ENCODE measurements at places on chromosomes 16 and 17. TPM values are rescaled to one million over a fixed set of nuclear protein-coding genes. Genes with fewer than 3 reads are reported as not detected.
A peak's percentile ranks its signal among the peaks of the same experiment; 100 is the strongest.

IRX5 gene
- total RNA-seq, result not detected

KRTAP9-8 gene
- not detected for total RNA-seq

NRN1L gene
- 2.5 TPM for total RNA-seq

CCDC40 gene
- total RNA-seq, result 3.4 TPM

TBX4 gene
- not detected for total RNA-seq

HBQ1 gene
- not detected for total RNA-seq

NXPH3 gene
- not detected for total RNA-seq

PPP1R1B gene
- total RNA-seq, result 0.42 TPM

- H3K36me3 ChIP-seq, result peaks cover 2% of the 10 kb centered on the region
- no peaks in the 10 kb centered on the region for H3K4me1 ChIP-seq
- no peak overlapping the region for H3K4me3 ChIP-seq
- DNase-seq, result no peak
- no peak overlapping the region for H3K27ac ChIP-seq
These were observed 30.2 kb upstream of the CPPED1 start for GRCh38 chr16:12833926-12834325.

- DNase-seq, result peak; percentile 62
- peak overlapping the region; percentile 89 for H3K4me3 ChIP-seq
- H3K27me3 ChIP-seq, result no peaks in the 10 kb centered on the region
- no peaks in the 10 kb centered on the region for H3K36me3 ChIP-seq
These were observed 3.7 kb downstream of the SLC52A1 start for GRCh38 chr17:5031365-5032082.

DNA sequence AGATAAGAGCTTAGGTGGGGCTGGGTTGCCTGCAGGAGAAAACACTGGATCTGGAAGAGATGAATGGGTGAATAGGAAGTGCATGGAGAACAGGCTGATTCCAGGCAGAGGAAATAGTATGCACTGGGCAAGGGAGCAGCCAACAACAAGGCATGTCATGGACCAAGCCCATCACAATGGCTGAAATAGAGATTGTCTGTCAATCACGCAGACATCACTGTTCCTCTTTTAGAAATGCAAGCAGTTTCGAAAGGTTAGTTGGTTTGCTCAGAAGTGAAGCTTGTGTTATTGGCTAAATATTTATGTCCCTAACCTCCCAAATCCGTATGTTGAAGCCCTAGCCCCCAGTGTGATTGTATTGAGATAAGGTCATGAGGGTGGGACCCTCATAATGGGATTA is 621.7 kb upstream of the CDH11 start:
- H3K36me3 ChIP-seq, result no peaks in the 10 kb centered on the region
- H3K4me3 ChIP-seq, result no peak overlapping the region
- no peaks in the 10 kb centered on the region for H3K4me1 ChIP-seq
- no peak for DNase-seq
- no peak overlapping the region for H3K27ac ChIP-seq

- DNase-seq, result no peak
- H3K4me1 ChIP-seq, result no peaks in the 10 kb centered on the region
- peaks cover 4% of the 10 kb centered on the region for H3K36me3 ChIP-seq
- no peaks in the 10 kb centered on the region for H3K27me3 ChIP-seq
- no peak overlapping the region for H3K27ac ChIP-seq
These were observed 85.9 kb upstream of the SMURF2 start for GRCh38 chr17:64747938-64748540.

- H3K4me1 ChIP-seq, result peaks cover 8% of the 10 kb centered on the region
- H3K27ac ChIP-seq, result peak overlapping the region; percentile 56
- H3K27me3 ChIP-seq, result no peaks in the 10 kb centered on the region
- peaks cover 7% of the 10 kb centered on the region for H3K36me3 ChIP-seq
- H3K4me3 ChIP-seq, result no peak overlapping the region
These were observed 42.1 kb downstream of the CHCT1 start for GRCh38 chr17:60464343-60464742.

DNA sequence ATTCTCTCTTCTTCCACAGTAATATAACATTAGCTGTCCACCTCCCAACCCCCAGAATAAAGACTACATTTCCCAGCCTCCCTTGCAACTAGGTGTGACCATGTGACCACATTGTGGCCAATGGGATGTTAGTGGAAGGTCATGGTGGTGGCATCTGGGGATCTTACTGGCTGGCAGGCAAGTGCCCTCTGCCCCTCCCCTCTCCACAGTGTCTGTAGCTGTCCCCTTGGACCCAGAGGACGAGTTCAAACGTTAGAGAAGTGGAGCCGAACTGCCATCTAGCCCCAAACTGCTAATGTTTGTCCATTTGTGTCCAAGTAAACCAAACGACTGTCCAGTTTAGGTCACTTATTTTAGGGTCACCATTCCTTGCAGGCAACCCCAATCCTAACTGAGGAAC is 26.6 kb upstream of the KCNG4 start:
- no peak overlapping the region for H3K4me3 ChIP-seq
- H3K27ac ChIP-seq, result no peak overlapping the region
- peaks cover 27% of the 10 kb centered on the region for H3K27me3 ChIP-seq

DNA sequence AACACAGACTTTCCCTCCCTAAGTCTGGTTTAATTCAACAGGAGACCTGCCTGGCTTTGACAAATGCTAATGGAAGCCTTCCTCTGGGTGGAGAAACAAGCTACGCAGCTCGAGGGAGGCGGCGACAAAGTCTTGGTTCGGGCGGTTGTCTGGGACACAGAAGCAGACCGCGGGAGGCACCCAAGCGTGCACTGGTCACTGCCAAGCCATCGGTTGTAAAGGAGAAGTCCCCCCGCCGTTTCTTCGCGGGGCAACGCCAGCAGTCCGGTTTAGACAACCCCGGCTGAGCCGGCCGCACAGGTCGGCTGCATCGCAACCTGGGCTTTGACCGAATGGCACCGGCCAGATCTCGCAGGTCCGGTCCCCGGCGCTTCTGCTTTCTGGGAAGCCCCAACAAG is 586 bp downstream of the GLYR1 start:
- no peaks in the 10 kb centered on the region for H3K27me3 ChIP-seq
- H3K27ac ChIP-seq, result peak overlapping the region; percentile 73

DNA sequence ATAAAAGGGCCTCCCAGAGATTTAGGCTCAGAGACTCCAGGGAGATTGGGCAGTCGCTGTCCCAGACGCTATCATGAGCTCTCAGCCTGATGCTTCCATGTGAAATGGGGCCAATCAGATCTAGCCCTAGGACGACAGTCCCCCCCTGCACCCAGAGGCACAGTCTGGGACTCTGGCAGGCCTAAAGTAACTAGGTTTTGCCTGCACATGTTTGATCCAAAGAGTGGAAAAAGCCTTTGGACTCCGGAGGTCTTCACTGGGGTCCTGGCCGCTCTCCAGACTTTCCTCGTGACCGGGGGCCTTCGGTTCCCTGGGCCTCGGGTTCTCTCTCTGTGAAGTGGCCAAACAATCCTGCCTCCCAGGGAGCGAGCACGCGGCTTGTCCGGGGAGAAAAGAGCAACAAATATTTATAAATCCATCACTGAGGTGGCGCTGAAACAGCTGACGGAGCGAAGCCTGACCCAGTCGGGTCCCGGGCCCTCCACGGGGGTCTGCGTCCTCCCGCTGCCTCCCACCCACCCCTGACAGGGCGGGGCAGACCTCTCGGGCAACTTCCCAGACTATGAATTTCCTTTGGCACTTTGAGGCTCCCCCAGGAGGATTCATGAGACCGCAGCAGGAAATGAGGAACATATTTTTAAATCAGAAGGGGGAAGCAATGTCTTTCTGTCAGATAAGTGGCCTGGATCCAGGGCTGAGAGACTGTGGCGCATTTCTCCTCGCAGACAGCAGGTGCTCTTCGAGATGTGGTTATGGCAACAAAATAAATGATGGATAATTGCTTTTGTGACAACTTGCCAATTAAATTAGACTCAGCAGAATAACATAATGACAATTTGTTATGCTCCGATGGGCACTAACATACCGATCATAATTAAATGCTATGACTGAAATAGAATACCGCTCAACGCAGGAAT is 38.9 kb downstream of the MRPS23 start:
- no peak overlapping the region for H3K27ac ChIP-seq
- no peak overlapping the region for H3K4me3 ChIP-seq
- DNase-seq, result no peak
- H3K27me3 ChIP-seq, result peaks cover 61% of the 10 kb centered on the region

DNA sequence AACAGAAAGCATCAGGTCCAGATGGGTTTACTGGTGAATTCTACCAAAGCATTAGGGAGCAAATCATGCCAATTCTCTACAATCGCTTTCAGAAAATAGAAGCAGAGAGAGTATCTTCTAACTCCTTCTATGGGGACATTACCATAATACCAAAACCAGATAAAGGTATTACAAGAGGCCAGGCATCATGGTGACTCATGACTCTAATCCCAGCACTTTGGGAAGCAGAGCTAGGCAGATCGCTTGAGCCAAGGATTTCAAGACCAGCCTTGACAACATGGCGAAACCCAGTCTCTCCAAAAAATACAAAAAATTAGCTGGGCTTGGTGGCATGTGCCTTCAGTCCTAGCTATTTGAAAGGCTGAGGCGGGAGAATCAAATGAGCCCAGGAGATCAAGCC is 23.0 kb downstream of the HBQ1 start:
- no peak for DNase-seq
- peaks cover 2% of the 10 kb centered on the region for H3K4me1 ChIP-seq
- no peaks in the 10 kb centered on the region for H3K36me3 ChIP-seq
- no peak overlapping the region for H3K4me3 ChIP-seq
- no peaks in the 10 kb centered on the region for H3K27me3 ChIP-seq

DNA sequence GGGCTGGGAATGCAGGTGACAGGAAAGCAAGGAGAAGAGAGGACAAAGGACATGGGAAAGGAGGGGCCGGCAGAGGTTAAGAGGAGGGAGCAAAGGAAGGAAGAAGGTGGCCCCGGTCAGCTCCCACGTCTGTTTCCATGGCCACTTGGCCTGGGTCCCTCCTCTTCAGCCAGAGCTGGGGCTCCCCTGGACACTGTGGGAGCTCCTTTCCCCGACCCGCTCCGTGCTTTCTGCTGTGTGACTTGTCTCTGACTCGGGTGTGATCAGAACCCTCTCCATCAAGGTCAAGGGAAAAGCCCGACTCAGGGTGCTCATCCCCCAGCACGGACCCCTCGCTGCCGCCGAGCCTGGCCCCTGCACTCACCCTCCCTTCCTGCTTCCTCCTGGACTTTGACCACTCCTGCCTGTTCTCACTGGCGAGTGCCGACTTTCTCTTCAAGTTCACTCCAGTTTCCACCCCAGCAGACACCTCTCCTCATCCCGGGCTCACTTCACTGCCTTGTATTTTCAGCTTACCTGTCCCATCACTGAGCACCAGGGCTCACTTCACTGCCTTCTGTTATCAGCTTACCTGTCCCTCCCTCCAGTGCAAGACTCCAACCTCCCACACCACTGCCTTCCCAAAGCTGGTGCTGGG is 61.2 kb downstream of the MEAK7 start:
- H3K4me3 ChIP-seq, result no peak overlapping the region
- DNase-seq, result no peak
- H3K4me1 ChIP-seq, result no peaks in the 10 kb centered on the region
- peaks cover 47% of the 10 kb centered on the region for H3K27me3 ChIP-seq
- no peak overlapping the region for H3K27ac ChIP-seq

- peaks cover 10% of the 10 kb centered on the region for H3K4me1 ChIP-seq
- H3K4me3 ChIP-seq, result no peak overlapping the region
- H3K36me3 ChIP-seq, result peaks cover 2% of the 10 kb centered on the region
- no peak overlapping the region for H3K27ac ChIP-seq
- no peak for DNase-seq
These were observed 28.2 kb downstream of the ANKFY1 start for GRCh38 chr17:4235372-4236279.

DNA sequence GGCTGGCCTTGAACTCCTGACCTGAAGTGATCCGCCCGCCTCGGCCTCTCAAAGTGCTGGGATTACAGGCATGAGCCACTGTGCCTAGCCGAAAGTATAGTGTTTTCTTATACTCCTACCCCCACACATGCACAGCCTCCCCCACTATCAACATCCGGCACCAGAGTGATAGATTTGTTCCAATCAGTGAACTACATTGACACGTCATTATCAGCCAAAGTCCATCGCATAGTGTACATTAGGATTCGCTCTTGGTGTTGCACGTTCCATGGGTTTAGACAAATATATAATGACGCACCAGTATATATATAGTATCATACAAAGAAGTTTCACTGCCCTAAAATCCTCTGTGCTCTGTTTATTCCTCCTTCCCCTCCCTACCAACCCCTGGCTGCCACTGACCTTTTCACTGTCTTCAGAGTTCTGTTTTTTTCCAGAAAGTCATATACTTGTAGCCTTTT is 11.9 kb upstream of the TM4SF5 start:
- H3K4me3 ChIP-seq, result no peak overlapping the region
- no peaks in the 10 kb centered on the region for H3K4me1 ChIP-seq
- H3K27me3 ChIP-seq, result peaks cover 21% of the 10 kb centered on the region
- H3K36me3 ChIP-seq, result peaks cover 2% of the 10 kb centered on the region
- no peak for DNase-seq
- H3K27ac ChIP-seq, result no peak overlapping the region

- DNase-seq, result no peak
- no peak overlapping the region for H3K4me3 ChIP-seq
- peaks cover 13% of the 10 kb centered on the region for H3K4me1 ChIP-seq
- peaks cover 2% of the 10 kb centered on the region for H3K36me3 ChIP-seq
- H3K27ac ChIP-seq, result peak overlapping the region; percentile 14
These were observed 137.5 kb upstream of the PLCG2 start for GRCh38 chr16:81641395-81642106.

GRCh38 chr17:61402073-61402541 is 2.5 kb downstream of the TBX2 start:
- H3K27ac ChIP-seq, result peak overlapping the region; percentile 93
- peaks cover 29% of the 10 kb centered on the region for H3K4me1 ChIP-seq
- H3K4me3 ChIP-seq, result peak overlapping the region; percentile 71
- peaks cover 59% of the 10 kb centered on the region for H3K27me3 ChIP-seq
- peaks cover 3% of the 10 kb centered on the region for H3K36me3 ChIP-seq
- no peak for DNase-seq

- H3K4me3 ChIP-seq, result no peak overlapping the region
- DNase-seq, result no peak
- no peaks in the 10 kb centered on the region for H3K27me3 ChIP-seq
- peaks cover 7% of the 10 kb centered on the region for H3K36me3 ChIP-seq
These were observed 2.1 kb upstream of the UBB start for GRCh38 chr17:16378636-16379282.

DNA sequence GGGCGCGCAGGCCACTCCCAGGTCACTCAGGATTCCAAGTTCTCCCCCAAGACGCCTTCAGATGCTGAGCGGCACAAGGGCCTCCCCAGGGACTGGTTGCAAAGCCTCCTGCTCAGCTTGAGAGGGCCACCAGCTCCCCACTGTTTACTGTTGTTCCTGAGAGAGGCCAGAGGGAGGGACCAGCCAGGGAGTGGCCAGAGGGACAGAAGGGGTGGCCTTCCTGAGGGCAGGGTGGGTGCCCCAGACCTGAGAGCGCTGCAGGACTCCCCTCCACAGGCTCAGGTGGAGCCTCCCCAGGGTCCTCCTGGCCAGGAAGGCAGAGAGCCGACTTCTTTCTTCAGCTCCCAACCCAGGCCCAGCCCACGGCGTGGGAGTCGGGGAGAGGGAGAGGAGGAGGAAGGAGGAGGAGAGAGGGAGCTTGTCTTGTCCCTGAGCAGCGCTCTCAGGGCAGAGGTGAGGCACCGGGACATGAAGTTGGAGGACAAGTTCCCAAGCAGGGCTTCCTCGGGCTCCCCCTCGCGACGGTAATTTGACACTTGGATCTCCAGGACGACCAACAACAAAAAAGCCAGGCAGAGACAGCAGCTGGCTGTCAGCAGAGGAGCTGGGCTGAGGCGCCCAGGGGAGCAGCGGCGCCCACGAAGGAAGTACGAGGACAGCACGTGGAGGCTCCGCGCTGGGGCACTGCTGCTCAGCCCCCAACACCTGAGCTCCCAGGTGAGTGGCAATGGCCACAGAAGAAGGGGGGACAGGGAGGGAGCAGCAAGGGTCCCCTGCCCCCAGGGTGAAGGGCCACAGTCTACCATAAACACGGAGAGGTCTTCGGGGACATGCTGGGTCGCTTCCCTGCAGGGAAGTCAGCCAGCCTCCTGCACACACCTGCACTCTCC is 497 bp downstream of the SMIM5 start:
- no peak for DNase-seq
- H3K4me3 ChIP-seq, result no peak overlapping the region
- H3K4me1 ChIP-seq, result peaks cover 3% of the 10 kb centered on the region
- H3K27ac ChIP-seq, result no peak overlapping the region
